ENCODE measurements at places on chromosomes 16 and 17. TPM values are rescaled to one million over a fixed set of nuclear protein-coding genes. Genes with fewer than 3 reads are reported as not detected.
A peak's percentile ranks its signal among the peaks of the same experiment; 100 is the strongest.

ADAD2 gene
- 0.24 TPM for total RNA-seq

DNA sequence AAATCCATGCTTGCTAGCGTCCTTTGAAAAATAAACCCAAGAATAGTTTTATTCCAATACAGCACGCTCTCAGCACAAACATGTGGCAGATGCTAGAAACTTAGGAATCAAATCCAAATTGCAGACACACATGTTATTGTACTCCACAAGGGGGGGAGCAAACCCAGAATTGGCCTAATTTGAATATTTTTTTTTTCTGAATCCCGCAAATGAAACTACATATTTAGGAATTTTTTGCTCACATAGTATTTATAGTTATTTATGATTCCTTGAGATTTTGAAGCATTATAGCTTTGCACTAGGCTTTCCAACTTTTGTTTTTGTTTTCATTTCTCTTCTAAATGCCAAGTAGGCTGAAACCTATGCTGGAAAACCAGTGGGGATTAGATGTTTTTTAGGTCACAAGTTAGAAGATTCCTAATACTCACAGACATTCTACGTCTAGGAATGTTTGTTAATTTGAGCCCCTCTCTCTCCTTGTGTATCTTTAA is 59.3 kb upstream of the CDH11 start:
- DNase-seq, result no peak

DNA sequence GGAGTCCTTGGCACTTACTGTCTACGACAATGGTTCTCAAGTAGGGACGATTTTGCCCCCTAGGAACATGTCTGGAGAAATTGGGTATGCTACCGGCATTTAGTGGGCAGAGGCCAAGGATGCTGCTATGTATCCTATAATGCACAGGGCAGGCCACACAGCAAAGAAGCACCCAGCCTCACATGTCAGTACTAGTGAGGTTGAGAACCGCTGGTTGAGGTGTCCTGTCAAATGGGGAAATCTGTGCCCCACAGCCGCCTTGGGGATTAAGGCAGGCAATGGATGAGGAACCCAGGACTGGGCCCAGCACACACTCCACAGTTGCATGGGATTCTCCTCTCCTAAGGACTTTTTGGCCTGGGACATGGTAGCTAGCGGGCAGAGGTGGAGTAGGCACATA is 86.7 kb upstream of the TOB1 start:
- DNase-seq, result peak; percentile 72

RTN4RL1 gene
- 0.32 TPM for total RNA-seq

DNA sequence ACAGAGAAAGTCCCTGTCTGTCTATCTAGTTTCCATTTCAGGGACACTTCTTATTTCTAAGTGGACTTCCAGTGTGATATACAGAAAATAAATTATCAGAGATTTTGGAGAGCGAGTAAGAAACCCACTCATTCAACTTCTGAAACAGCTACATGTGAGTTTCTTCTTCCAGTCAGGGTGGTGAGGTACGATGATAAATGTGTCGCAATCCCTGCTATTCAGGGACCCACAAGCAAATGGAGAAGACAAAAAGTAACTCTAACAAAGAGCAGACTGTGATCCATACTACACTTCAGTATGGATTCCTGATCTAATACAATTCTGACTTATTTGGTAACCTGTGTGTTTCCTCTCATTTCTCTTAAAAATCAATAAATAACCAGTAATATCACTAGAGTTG is 16.8 kb downstream of the CNTNAP4 start:
- no peak for DNase-seq

DNA sequence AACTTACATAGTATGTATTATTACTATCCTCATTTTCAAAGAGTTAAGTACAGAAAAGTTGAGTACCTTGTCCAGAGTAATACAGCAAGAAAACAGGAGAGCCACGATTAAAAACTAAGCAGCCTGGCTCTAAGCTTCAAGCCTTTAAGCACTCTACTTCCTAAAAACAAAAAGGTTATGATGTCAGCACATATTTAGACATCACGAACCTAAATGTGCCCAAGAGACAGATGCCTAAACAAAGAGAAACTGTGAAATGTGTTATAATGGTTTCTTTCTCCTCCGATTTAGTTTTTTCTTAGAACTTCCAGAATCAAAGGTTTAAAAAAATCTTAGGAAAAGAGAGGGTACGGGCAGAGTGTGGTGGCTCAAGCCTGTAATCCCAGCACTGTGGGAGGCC is 151.0 kb downstream of the VPS53 start:
- DNase-seq, result no peak

GRCh38 chr17:59498530-59499307 is 66.7 kb upstream of the DHX40 start:
- DNase-seq, result no peak

RNF112 gene
- 2.5 TPM for total RNA-seq

DNA sequence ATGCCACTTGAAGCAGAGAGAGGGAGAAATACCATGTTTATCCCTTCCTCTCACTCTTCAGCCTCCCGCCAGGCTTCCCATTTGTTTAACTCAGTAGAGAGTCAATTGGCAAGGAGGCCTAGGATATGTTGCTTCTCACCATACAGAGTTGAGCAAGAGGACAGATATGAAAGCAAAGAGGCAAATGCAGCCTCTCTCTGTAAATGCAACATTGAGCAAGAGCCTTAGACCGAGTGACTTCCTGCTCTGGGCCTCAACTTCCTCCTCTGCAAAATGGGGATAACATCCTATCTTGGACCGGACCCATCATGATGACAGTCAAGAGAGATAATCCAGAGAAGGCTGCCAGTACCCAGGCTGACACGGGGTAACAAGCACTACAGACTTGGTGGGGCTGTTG is 36.8 kb downstream of the SOCS1 start:
- DNase-seq, result no peak

PEMT gene
- total RNA-seq, result 16.8 TPM

MMP25 gene
- total RNA-seq, result 3.0 TPM

C16orf89 gene
- total RNA-seq, result 8.9 TPM

- DNase-seq, result no peak
Observed at GRCh38 chr16:58331024-58331707, 36.3 kb upstream of the PRSS54 start.

DNA sequence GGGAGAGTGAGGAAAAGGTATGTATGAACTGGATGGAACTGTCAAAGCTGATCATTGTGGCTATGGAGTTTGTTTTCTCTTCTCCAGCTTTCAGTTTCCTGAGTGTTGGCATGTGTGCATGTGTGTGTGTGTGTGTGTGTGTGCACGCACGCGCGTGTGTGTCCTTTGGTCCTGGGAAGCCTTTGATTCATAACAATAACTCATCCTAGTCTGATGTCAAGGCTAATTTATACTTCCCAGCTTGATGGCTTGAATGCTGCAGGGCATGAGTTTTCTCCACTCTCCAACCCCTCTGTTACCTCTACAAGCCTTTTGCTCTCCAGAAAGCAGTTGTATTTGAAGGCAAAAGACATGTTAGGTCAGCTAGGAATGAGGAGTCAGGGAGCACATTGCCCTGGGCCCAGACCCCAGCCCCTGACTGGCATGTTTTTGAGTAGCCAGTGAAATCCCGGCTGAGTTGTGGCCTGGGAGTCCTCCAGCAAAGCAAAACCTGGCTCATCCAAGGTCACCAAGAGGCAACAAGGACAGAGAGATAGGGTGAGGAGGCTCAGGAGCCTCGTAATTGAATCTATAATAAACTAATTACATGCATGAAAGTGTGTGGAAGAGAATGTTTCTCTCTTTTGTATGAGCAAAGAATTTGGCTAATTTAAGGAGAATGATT is 8.9 kb upstream of the CDC42EP4 start:
- no peak for DNase-seq

REXO5 gene
- total RNA-seq, result 3.0 TPM

GRCh38 chr17:4156750-4157381 is 13.9 kb downstream of the CYB5D2 start:
- no peak for DNase-seq

ODAD4 gene
- total RNA-seq, result 0.54 TPM

DNAH2 gene
- total RNA-seq, result 0.16 TPM

CMTM2 gene
- 1.3 TPM for total RNA-seq

- DNase-seq, result no peak
Observed at GRCh38 chr17:2064980-2065785, 10.3 kb downstream of the HIC1 start.

GRCh38 chr17:50565402-50566350 is 5.2 kb downstream of the CACNA1G start:
- DNase-seq, result no peak

DNA sequence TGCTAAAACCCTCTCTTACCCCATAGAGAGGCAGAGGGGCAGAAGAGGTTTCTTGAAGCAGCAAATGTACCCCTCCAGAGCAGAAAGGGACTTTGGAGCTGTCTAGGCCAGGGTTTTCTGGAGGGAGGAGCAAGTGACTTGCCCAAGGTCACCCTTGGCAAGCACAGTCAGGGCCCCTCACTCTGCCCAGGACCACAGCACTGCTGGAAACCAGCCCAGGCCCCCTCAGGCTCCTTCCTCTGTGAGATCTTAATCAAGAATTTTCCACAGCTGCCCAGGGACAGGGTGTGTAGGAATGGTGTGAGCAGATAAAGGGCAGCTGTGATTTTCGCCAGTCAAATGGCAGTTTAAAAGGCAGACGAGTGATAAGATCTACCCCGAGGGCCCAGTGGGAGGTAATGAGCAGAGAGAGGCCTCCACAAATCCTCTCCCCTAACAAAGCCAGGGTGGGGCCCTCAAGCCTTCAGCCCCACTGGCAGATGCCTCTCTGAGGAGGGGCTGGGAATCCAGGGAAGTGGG is 3.9 kb upstream of the SLC12A3 start:
- no peak for DNase-seq

DNA sequence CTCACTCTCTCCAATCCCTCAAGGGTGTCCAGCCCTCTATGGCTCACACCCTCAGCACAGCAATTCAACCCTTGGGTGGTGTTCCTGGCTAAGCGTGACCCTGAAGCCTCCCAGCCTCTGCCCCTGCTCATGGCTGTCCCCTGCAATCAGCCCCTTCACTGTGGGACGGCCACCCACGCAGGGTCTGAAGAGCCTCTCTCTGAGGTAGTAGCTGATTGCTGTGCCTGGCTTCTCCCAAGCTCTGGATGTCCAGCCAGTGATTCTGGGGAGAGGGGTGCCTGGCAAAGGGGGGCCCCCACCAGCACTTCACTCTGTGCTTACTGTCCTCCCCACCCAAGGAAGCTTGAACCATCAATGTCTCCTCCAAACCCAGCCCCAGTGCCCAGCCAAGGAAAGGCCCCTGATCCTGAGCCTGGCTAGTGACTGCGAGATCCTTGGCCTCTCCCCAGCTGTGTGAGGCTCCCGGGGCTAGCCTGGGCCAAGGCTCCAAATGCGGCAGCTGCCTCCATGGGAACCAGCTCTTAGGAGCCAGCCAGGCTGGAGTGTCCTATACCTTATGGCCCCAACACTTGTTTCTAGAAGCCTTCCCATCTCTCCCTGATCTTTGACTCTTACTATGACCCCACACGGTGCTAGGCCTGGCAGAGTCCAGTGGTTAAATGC is 9.9 kb downstream of the MTSS2 start:
- DNase-seq, result no peak

- DNase-seq, result no peak
Observed at GRCh38 chr16:87681981-87682570, 79.8 kb downstream of the JPH3 start.

- DNase-seq, result no peak
Observed at GRCh38 chr16:11510178-11510973, 76.3 kb downstream of the LITAF start.

- DNase-seq, result no peak
Observed at GRCh38 chr17:1467898-1468492, 12.0 kb upstream of the CRK start.

PPY gene
- not detected for total RNA-seq

GRCh38 chr17:63961355-63962212 is 11.1 kb downstream of the SCN4A start:
- DNase-seq, result peak; percentile 82

ZNF207 gene
- total RNA-seq, result 83.7 TPM

FBF1 gene
- 5.2 TPM for total RNA-seq

DNA sequence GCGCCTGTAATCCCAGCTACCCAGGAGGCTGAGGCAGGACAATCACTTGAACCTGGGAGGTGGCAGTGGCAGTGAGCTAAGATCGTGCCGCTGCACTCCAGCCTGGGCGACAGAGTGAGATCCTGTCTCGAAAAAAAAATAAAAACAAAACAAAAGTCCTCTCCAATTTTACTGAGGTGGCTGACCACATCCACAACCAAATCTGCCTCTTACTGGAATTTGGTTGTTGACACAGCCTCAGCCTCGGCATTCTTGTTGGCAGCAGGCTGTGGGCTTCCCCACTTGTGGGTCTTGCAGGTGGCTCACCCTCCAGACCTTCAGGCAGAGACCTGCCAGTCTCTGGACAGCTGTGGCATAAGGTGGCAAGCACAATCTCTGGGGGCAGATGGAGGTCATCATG is 15.6 kb downstream of the B4GALNT2 start:
- DNase-seq, result no peak

PRSS22 gene
- total RNA-seq, result not detected

KCNJ2 gene
- 33.5 TPM for total RNA-seq

GRCh38 chr17:50967795-50968194 is 101.6 kb upstream of the TOB1 start:
- no peak for DNase-seq

DNA sequence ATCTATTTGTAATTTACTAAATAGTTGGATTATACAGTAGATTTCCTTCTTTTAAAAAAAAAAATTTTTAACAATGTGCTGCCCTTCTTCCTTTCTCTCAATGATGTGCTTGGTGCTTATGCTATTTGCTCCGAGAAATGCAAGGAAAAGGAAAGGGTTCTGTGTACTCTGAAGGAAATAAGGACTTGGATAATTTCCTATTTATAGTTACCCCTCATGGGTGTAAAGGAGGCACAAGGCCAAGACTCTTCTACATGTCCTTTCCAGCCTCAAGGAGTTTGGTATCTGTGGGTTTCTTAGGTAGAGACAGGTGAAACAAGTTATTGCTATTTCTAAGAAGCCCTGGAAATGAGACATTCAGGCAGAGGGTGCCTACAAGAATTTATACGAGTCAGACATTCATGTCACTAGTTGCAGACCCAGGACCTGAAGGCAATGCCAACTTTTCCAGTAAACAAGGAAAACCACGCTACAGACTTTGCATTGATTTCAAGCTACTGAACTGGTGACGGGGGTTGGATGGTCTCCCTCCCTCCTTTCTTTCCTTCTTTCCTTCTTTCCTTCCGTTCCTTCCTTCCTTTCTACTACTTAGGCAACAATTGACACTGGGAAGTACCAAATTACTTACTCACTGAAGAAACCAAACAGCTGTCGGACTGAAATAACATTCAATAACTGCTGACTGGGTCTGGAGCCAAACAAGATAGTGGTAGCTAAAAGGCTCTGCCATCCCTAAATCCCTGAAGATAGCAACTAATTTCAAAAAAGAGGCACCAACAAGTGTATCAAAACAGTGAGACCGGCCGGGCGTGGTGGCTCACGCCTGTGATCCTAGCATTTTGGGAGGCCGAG is 33.8 kb upstream of the GHDC start:
- DNase-seq, result no peak

SLFN13 gene
- 4.8 TPM for total RNA-seq

- no peak for DNase-seq
Observed at GRCh38 chr17:19568016-19568350, 34.3 kb downstream of the SLC47A1 start.

- no peak for DNase-seq
Observed at GRCh38 chr16:27754788-27755690, 205.1 kb downstream of the KATNIP start.

PLXDC1 gene
- 21.4 TPM for total RNA-seq

- DNase-seq, result no peak
Observed at GRCh38 chr17:42660692-42661345, 1.7 kb downstream of the TUBG2 start.

GRCh38 chr16:9256196-9256595 is 164.8 kb downstream of the HAPSTR1 start:
- DNase-seq, result no peak

All from cardiac septum (tissue), 1 donor.